ENCODE measurements at places on chromosomes 6 and 20.

DNA sequence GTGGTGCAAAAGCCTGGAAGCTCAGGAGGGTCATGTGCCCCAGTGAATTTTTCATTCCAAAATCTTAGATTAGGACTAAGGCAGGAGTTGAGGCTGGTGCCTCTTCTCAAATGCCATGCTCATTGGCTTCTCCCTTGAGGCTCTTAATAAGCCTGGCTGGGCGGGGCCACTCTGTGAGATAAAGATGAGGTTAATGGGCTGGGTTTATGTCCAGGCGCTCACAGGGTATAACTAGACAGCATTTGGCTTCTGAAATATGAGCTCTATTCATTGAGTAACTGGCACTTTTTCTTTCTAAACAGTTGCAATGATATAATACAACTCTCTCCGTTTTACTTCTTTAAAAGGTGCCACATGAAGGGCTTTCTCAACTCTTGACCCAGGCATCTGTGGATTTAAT is 156.3 kb downstream of the SCML4 start:
- no peak for DNase-seq

DNA sequence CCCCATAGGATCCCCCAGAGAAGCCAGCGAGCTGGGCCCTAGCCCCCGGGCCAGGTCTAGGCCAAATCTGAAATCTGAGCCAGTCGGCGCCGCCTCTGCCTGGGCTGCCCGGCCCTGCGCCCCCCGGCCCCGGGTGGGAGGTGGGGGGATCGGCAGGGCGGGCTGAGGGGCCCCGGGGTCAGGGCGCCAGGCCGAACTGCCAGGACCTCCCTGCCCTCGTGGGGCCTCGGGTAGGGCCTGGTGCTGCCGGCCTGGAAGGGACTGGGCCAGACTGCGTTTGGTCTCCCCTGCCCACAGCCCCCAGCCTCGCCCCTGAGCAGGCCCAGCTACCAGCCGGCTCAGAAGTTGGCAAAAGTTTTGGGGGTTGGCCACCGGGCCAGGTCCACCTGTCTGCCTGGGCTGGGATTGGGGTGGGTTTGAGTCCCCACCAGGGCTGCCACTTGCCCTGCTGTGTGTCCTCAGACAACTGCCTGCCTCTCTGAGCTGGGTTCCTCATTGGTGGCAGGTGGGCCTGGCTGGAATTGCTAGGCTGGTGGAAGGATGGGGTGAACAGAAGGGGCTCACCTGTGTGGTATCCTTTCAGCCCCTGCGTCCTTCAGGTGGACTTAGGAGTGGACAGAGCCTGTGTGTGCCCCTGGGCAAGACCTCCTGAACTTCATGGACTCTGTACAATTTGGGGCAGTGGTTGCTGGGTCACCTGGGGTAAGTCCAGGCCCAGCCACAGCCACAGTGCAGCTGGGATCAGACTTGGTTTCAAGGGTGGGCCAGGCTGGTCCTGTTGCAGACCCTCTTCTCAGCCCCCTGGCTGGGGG is 801 bp downstream of the SRC start:
- DNase-seq, result no peak

GRCh38 chr20:47782076-47782475 is 3.2 kb downstream of the SULF2 start:
- no peak for DNase-seq

- DNase-seq, result no peak
These were observed 178.7 kb upstream of the TNFAIP3 start for GRCh38 chr6:137688230-137688971.

- no peak for DNase-seq
These were observed 45.2 kb downstream of the SPTLC3 start for GRCh38 chr20:13054011-13054410.

GRCh38 chr20:32535953-32536823 is 48.9 kb downstream of the NOL4L start:
- DNase-seq, result peak; percentile 21

GRCh38 chr6:34146801-34147592 is 1.1 kb upstream of the GRM4 start:
- DNase-seq, result no peak

- no peak for DNase-seq
These were observed 8.8 kb downstream of the PPIL1 start for GRCh38 chr6:36865835-36866234.

DNA sequence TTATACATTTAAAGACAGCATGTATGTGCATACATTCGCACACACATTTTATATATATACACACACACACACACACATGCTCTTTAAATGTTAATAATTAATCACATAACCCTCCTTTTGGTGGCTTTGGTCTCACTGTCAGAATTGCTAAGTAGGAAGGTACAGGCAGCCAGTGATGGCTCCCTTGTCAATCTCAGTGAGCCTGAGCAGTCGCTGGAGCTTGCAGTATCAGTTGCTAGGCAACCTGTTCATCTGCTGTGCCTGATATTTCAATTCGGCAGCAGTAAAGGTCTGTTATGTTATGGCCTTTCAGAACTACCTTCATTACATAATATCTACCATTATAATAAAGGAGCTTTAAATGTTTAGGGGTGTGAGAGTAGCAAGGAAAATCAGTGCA is 374.3 kb downstream of the LMBRD1 start:
- DNase-seq, result no peak

GRCh38 chr6:17719323-17720041 is 12.8 kb upstream of the NUP153 start:
- DNase-seq, result no peak
